ENCODE measurements at places on chromosomes 16 and 17.

DNA sequence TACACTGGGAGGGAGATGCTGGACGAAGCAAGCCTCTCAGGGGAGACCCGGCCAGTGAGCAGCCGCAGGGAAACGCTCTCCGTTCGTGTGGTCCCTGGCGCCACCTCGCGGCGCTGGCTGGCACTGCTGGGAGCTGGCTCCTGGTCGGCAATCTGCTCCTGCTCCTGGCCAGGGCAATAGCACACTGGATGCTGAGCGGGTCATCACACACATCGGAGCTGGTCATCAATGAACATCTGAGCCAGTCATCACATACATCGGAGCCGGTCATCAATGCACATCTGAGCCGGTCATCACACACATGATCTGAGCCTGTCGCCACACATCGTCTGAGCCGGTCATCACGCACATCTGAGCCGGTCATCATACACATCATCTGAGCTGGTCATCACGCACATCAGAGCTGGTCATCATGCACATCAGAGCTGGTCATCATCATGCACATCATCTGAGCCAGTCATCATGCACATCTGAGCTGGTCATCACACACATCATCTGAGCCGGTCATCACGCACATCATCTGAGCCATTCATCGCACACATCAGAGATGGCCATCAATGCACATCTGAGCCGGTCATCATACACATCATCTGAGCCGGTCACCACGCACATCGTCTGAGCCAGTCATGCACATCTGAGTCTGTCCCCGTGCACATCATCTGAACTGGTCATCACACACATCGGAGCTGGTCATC, 217.3 kb downstream of the RBFOX3 start:
- peak; percentile 44 for DNase-seq

DNA sequence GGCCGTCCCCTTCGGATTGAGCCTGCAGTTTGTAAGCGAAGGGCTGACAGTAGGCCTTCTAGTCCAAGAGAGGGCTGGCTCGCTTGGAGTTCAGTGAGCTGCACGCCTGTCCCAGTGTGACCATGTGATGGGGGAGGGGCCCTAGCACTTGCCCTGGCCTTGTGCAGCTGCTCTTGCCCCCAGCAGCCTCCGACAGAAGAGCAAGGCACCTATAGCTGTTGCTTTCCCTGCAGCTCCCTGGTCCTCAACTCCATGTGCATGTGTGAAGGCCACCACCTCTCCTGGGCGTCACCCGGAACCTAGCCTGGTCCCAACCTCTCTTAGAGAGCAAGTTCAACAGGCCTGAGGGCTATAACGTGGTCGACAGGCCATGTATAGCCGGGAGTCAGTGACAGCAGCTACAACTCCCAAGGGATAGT, 5.6 kb downstream of the SPHK1 start:
- no peak for DNase-seq

DNA sequence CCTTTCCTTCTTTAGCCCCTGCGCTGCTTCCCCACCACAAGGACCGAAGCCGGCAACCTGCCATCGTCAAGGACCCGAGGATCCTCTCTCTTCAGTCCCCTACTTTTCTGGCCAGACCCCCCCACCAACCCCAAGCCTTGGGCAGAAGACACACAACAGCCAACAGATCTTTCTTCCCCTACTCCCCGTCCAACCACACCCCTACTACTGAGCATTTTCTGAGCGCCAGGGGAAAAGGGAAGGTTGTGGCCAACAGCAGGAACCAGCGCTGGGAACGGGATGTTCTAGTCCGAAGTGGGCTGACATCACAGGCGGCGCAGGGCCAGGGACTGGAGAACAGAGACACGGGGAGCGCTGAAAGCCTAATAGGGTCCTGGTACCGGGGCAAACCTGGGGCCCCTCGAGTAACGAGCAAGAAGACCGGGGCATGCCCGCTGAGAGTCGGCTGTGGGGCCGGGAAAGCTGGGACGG, 528 bp downstream of the PER1 start:
- no peak for DNase-seq

DNA sequence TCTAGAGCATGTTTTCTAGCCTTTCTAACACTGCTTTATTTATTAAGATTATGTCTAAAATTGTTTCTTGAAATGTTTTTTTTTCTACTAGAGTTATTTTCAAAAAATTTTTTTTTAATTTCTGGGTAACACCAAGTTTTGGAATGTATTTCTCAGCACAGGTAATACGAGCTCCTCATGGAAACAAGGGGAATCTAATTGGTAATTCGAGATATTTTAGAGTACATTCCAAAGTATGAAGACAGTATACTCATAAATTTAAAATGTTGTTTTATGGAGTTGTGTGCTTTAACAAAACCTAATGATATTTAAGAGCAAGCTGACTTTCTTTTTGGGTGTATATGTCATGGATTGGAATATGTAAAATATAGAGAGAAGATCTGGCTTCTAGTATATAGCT, 42.4 kb downstream of the OMG start:
- DNase-seq: no peak

DNA sequence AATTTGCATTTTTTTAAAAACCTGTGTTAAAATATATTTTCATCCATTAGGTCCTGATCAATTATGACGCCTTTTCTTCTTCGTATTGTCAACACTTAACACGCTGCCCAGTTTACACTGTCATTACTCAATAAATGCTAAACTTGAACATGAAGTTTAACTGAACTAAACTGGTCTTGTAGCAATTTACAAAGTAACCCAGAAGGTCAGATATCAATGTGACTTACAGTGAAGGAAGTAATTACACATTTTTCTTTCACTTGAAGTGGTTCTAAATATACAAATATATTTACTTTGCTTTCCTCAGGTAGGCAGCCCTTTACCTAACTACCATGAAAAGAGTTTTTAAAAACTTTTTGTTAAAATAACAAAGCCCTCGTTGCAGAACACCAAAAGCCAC, 256.5 kb upstream of the AXIN2 start:
- no peak for DNase-seq

DNA sequence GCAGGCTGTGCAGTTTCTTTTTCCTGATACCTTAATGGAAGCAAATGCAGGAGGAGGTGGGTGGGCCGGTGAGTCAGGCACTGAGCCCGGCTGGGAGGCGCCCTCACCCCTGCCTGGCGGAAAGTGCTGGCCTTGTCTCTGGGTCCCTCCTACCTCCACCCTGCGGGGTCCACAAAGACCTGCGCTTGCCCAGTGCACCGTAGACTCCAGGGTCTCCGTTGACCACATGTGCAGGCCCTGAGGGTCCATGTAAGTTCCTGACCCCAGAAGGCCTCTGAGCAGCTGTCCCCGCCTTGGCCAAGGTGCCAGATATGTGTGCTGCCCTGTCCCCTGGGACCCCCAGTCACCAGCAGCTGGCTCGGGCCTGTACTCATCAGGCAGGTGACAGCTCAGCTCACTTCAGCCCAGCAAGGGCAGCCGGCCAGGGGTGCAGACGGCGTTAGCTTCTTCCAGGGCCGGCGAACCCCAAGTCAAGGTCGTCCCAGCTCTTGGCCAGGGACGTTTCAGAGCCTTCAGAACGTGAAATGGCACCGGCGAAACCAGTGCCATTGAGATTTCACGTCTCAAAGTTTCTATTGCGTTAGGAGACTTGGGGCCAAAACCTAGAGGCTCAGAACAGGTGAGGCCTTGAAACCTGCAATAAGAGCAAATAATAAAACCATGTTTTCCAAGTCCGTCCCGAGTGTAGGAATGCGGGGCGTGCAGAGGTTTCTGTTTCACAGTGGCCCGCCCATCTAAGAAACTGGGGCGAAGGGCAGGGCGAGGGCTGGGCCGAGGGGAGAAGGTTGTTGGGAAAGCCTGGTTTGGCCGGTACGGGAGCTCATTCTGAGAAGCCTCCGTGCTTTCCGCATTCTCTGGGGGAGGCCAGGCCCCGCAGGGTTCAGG, 12.1 kb downstream of the METRNL start:
- no peak for DNase-seq

GRCh38 chr17:37815536-37815935, 70.7 kb upstream of the HNF1B start:
- no peak for DNase-seq

- no peak for DNase-seq
These were observed 150.9 kb downstream of the MAP2K6 start for GRCh38 chr17:69565447-69565846.

GRCh38 chr16:24723663-24724062, 5.8 kb upstream of the TNRC6A start:
- DNase-seq: no peak

GRCh38 chr17:74842599-74843351, 16.9 kb downstream of the GRIN2C start:
- DNase-seq: no peak

- no peak for DNase-seq
These were observed 330.2 kb downstream of the TMEM114 start for GRCh38 chr16:8260140-8260539.

- DNase-seq: no peak
These were observed 23.9 kb upstream of the TNS4 start for GRCh38 chr17:40525294-40525693.

- DNase-seq: no peak
These were observed 3.9 kb downstream of the HNF1B start for GRCh38 chr17:37740915-37741314.

DNA sequence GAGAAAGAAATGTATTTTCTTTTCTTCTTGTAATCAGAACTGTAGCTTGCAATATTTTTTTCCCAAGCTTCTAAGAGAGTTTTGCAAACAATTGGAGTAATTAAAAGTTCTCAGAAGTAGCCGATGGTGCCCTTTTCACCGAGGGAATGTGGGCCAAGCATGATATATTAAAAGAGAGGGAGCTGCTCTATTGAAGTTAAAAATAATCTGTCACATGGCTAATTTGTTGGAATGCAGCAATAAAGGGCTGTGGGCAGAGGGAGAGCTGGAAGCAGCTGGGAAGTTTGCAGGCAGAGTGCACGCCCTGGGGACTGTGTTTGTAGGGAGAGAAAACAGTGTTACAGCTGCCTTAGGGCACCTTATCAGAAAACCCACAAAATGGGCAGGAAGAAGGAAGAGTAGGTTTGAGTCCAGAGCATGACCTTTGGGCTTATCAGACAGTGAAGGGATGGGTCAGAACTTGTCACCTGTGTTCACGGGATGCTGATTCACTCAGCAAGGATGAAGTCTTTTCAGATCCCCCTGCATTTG, 18.5 kb upstream of the TERF2 start:
- no peak for DNase-seq

DNA sequence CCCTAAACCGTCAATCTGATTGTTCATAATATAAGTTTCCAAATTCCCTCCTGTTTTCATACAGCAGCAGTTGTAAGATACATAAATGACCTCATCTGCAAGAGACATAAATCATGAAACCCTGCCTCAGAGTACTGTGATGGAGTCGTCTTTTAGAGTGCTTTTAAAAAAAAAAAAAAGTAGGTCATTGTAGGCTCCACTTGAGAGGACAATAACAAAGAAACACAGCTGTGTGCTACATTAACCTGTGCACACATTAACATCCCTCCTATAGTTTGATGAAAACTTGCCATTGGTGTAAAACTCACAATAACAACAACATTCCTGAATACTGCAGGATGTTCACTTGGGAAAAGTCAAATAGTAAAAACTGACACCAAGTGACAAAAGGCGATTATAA, 56.5 kb downstream of the XPO6 start:
- no peak for DNase-seq

DNA sequence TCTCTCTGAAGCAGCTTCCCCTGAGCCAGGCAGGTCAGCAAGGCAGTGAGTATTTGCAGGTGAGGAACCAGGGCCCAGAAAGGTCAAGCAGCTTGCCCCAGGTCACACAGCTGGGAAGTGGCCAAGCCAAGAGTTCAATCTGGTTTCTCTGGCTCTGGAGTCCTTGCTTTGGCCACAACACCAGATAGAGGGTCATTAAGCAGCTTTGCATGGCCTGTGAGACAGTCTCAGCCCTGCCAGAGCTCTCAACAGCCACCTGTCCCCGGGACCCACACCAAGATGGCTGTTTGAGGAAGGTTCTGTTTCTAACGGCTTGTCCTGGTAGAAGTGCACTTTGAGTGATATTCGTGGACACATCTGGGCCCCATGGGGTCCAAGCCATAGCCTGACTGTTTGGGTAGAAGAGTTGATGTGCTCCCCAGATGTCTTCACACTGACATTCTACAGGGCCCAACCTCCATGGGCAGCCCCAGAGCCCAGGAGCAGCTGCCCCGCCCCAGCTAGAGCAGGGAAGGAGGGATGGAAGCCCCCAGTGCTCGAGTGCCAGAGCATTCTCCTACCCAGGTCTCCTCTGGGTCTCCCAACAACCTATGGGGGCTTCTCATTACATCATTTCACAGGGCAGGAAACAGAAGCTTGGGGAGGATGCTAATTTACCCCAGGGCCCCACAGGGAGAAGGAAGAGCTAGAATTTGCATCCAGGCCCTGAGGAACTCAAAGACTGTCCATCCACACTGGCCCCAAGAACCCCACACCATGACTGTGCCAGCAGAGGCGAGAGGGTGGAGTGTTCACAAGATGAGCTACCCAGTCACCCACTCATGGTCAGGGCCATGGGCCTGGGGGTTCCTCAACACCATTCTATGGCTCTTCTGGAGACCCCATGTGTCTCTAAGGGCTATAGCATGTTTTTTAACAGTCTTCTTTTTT, 107.3 kb upstream of the CDH5 start:
- DNase-seq: no peak

DNA sequence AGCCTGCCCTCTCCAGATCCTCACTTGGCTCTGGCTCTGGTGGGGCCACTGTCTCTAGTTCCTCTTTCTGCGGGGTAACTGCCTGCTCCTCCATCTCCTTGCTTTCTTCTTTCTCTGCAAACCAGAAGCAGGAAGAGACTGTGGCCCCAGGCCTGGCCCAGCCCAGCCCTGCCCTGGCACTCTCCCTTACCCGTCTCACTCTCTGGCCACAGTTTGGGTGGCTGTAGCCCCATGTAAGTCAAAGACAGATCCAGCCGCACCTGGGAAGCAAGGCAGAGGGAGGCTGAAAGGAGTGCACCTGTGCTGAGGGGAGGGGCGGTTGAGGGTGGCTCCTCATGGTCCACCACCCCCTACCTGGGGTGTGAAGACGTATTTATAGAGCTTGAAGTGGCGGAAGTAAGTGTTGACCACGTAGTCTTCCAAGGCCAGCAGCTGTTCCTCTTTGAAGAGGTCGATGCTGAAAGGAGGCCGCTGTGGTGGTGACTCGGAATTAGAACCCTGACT, 2.8 kb downstream of the CFAP119 start:
- DNase-seq: no peak

- DNase-seq: no peak
These were observed 255.6 kb upstream of the HSBP1 start for GRCh38 chr16:83552228-83552627.

Data from CD4-positive, alpha-beta T cell treated with Interleukin-6 at 100 ng/mL for 8 hours (primary cell).